ENCODE measurements at places on chromosomes 2 and 18.
A peak's percentile ranks its signal among the peaks of the same experiment; 100 is the strongest.

DNA sequence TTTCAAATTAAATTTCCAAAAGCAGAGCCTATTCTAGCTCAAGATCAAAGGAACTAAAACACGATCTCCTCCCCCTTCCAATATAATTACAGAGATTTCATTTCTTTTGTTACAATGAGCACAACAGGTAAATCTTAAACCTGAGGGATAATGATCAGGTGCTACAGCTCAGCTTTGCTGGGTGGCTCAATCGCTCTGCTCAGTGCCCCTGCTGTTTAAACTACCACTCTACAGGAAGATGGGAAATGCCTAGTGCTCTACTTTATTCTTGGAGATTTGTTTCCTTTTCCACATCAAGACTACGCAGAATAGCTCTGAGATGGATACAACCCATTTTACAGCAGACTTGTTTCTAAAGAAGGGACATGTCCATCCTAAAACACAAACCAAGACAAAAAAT is 162.3 kb downstream of the TCF4 start:
- DNase-seq, result no peak

GRCh38 chr18:7512348-7512747 is 54.8 kb upstream of the PTPRM start:
- DNase-seq, result no peak

- no peak for DNase-seq
Observed at GRCh38 chr18:39425172-39425850, 1859.7 kb upstream of the CELF4 start.

DNA sequence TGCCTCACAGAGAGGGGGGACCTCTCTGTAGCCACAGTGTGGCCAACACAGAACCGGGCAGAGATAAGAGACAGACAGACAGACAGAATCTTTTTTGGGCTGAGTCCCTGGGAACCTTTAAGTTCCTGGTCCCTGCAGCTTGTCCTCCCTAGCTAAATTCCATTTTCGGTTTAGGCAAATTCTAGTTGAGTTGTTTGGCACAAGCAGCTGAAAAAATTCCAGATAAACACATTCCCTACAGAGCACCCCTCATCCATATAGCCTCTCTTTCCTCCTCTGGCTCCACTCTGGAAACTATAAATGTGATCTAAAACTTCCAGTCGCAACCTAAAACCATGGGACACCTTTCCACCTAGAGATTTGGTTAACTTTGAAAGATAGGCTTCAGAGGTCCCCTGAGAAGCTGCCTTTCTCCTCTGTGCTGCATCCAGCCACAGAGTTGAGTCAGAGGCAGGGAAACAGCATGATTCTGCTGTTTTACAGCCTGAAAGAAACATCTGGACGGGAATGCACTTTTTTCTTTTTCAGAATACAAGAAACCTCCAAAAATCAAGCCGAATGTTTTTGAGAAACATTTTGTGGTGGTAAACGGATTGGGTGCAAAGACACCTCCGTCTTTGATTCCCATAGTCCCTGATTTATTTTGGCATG is 30.9 kb downstream of the SLC4A3 start:
- DNase-seq, result no peak

GRCh38 chr2:240211598-240212424 is 71.4 kb upstream of the OTOS start:
- DNase-seq, result no peak

DNA sequence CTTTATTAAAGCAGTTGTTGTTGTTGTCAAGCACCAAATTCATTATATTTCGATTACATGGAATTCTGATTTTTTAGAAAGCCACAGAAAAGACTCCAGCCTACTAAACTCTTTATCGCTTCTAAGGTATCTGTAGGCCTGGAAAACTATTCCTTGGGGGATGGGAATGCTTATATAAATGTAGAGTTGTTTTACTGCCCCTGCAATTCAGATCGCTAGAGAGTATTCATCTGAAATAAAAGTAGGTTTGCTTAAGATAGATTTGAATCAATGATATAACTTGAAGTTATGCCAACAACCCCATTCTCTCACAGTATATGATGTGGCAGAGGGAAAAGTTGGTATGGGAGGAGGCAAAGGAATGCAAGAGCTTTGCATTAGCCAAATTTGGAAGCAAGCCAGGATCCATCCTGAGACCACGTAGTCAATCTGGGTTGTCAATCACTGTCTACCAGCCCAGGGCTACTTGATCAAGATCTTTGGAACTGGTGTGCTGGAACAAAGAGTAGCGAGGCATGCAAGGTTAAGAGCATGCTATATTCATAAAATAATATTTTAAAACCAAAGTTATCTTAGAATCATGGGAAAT is 95.9 kb downstream of the LYPD6B start:
- DNase-seq, result no peak

DNA sequence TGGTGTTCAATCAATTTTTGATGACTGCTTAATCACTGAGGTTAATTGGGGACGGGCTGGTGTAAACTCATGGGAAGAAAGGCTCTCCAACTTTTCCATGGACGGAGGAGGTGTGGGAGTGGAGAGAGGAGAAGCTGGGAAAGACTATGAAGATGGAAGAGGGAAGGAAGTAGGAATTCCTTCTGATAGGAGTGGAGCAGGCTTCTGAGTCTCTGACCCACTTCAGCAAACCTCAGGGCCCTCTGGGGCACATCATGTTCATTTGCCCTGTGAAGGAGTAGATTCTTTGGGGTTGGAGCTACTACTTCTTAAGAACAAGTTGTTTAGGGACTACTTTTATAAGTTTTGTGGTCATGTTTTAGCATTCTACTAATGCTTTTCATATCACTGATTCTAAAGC is 87.0 kb upstream of the MAP4K3 start:
- DNase-seq, result no peak

DNA sequence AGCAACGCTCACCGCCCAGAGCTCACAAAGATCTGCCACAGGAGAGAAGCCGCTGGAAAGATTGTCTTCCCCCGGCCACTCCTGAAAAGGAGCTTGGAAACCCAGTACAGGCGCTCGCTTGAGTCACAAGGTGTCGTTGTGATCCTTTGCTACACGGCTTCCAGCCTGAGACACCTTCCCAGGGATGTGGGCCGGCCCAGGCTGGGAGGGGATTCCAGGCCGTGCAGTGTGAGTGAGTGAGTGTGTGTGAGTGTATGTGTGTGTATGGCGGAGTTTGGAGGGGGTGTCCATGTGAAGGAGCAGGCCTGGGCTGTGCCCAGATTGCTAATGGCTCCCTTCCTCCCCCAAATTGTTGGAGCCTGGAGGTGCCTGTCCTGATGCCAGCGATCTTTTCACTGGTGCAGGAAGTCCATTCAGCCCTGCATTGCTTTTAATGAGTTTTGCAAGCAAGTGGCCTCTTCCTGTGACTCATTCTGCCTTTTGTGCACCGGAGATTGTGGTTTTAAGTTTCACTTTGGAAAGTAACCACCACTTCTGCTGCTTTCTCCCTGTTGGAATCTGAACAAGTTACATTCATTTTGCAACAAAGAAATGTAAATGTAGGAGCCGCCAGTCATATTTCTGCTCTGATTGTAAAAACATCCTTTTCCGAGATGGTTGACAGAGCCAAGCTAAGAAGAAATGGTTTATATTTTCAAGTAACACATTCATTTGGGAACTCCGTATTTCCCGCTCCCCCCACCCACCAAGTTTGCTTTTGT is 83.7 kb downstream of the LPIN1 start:
- DNase-seq, result peak; percentile 15

- no peak for DNase-seq
Observed at GRCh38 chr2:16395601-16396000, 270.0 kb downstream of the CYRIA start.

DNA sequence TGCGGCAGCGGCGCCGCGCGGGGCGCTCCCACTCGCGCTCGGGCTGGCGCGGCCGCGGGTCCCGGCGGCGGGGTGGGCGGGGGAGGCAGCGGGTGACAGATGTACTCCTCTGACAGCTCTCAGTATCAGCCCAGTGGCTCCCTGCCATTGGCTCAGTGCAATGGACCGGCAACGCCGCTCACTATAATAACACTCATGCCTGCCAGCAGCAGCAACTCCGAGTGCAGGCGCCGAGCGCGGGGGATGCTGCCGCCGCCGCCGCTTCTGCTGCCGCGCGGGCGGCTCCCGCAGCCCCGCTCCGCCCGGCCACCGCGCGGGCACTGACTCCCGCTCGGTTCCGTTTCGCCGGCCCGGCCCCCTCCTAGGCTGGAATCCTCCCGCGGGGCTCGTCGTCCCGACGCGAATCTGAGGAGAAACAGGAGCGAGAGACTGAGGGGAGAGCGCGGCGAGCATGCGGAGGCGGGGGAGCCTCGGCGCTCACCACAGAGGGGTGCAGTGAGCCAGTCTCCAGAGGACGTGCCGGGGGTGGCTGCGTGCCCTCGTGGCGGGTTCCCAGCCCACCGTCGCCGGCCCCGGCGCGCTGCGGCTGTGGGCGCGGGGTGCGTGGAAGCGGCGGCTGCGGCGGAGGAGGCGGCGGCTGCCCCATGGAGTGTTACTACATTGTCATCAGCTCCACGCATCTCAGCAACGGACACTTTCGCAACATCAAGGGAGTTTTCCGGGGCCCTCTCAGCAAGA is at the start of gene ZNF804A:
ZNF804A (plus strand) TSS at position 214 of the 738 bp plus-strand sequence; CDS start at position 645, 431 bp downstream.
- DNase-seq, result no peak

DNA sequence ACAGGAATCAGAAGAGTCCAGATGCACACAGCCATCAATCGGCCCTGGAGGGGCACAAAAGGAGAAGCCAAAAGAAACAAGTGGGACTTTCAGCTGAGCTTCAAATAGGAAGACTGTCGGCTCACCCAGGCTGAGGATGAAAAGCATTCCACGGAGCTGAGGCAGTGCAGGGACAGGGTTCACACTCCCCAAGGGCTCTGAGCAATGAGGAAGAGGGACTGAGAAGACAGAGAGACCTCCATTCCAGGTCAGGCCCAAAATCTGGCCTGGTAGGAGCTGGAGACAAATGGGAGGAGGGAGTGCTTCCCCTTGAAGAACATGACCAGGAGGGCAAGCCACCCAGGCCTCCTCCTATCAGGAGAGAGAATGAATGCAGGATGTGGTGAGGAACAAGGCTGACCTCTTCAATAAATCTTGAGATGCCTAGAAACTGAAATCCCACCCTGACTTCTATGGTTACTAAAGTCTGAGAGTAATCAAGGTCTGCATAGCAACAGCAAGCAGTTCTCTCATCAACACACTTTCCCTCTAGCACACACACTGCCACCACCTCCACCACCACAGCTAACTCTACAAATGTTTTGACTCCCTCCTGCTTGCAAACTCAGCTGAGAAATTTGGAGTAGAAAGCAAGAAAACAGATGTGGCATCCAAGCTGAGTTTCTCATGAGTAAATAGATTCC is 434.4 kb downstream of the TNS1 start:
- no peak for DNase-seq
